ENCODE measurements at places on chromosomes 5 and 9.

GRCh38 chr5:43859309-43859708 lies 256.3 kb downstream of the NNT start:
- H3K36me3 ChIP-seq: no peaks in the 10 kb centered on the region
- H3K27me3 ChIP-seq: no peaks in the 10 kb centered on the region
- DNase-seq: no peak
- H3K4me1 ChIP-seq: no peaks in the 10 kb centered on the region
- H3K4me3 ChIP-seq: no peak overlapping the region

GRCh38 chr9:111825468-111826145 lies 30.9 kb upstream of the SHOC1 start:
- H3K27me3 ChIP-seq: no peaks in the 10 kb centered on the region
- H3K36me3 ChIP-seq: no peaks in the 10 kb centered on the region
- H3K4me3 ChIP-seq: no peak overlapping the region
- DNase-seq: no peak
- H3K4me1 ChIP-seq: no peaks in the 10 kb centered on the region
- H3K27ac ChIP-seq: no peak overlapping the region

DNA sequence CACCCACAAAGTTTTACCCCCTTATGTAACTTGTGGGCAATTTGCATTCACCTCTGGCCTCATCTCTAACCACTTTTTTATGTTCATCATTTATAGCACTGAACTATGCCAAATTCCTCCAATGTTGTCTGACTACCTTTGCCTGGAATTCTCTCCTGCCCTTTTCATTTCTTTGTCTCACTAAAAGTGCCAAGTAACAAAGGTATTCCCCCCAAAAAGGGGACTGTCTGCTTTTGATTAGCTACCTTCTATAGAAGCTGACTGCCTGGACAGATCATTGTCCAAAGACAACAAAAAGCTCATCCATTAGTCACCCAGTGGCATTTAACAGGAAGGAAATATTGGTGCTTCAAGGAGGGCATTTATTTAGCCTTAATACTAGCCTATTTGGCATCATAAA lies 189.9 kb upstream of the VCAN start:
- H3K36me3 ChIP-seq: no peaks in the 10 kb centered on the region
- no peak overlapping the region for H3K4me3 ChIP-seq
- no peaks in the 10 kb centered on the region for H3K27me3 ChIP-seq
- peaks cover 20% of the 10 kb centered on the region for H3K4me1 ChIP-seq

- DNase-seq: no peak
- H3K4me1 ChIP-seq: peaks cover 4% of the 10 kb centered on the region
- no peaks in the 10 kb centered on the region for H3K36me3 ChIP-seq
Observed at GRCh38 chr9:28774433-28775235, 1201.4 kb upstream of the C9orf72 start.

DNA sequence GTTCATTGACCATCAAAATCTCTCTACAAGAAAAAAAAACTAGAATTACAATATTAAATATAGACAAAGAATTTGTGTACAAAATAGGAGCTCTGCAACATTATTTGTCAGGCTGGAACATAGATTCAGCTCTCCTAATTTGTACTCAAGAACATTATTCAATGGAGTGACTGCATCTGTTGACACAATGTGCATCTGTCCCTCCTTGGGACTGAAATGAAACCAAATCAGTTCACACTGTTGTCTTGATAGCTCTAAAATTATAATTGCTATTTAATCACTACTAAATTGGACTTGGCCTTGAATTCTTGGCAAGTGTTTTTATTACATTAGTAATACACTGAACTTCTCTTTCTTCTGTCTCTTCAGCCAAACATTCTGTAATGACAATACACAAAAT lies 47.7 kb downstream of the FTMT start:
- no peak overlapping the region for H3K4me3 ChIP-seq
- H3K27ac ChIP-seq: no peak overlapping the region
- peaks cover 2% of the 10 kb centered on the region for H3K27me3 ChIP-seq
- H3K36me3 ChIP-seq: no peaks in the 10 kb centered on the region

- no peaks in the 10 kb centered on the region for H3K4me1 ChIP-seq
- DNase-seq: no peak
- no peak overlapping the region for H3K27ac ChIP-seq
- peaks cover 3% of the 10 kb centered on the region for H3K27me3 ChIP-seq
Observed at GRCh38 chr5:135236228-135236907, 162.7 kb downstream of the MACROH2A1 start.

GRCh38 chr9:129377181-129377580 lies 199.1 kb upstream of the IER5L start:
- no peaks in the 10 kb centered on the region for H3K36me3 ChIP-seq
- H3K4me3 ChIP-seq: no peak overlapping the region
- no peak overlapping the region for H3K27ac ChIP-seq

DNA sequence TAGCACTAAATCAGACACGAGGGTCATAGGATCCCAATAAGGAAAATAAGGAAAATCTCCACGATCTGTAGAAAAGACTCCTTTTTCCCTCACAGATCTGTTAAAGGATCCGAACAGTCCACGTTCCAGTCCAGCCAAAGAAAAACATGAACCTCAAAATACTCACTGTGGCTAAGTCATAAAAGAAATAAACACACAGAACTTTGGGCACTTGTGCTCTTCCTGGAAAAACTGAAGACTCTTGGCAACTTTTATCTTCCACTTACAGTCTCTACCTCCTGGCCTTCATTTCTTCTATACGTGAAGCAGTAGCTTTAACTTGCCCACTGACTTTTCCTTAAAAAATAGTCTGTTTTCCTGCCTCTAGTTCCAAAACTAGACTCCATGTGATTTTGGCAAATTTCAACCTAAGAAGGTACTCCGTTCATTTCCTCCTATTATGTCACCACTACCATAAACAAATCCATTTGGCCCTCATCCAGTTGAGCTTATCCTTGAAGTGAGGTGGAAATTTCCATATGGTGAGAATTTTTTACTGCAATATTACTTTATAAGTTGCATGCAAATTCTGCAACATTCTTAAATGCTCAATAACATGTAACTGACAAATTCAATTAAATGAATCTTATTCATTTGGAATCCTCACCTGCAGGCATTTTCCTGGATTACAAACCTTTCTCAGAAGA lies 5.3 kb upstream of the LHFPL2 start:
- H3K27me3 ChIP-seq: no peaks in the 10 kb centered on the region
- no peak for DNase-seq
- no peaks in the 10 kb centered on the region for H3K36me3 ChIP-seq
- peaks cover 10% of the 10 kb centered on the region for H3K4me1 ChIP-seq
- H3K4me3 ChIP-seq: no peak overlapping the region

DNA sequence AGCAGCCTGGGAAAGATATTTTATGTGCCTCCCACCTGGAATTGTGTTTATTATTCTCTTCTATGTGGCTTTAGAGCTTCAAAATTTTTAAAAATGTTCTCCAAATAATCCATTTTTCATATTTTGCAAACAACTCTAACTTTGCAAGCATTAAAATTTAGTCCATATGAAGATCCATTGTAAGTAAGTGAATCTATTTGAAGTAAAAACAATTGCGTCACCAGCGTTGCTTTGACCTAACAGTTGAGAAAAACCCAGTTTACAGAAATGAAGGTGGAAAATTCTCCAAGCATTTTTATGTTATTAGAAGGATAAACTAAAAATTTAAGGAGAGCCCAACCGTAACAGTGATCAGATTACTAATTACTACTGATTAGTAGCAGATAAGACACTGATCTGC lies 38.9 kb upstream of the TLX3 start:
- H3K27ac ChIP-seq: no peak overlapping the region
- DNase-seq: no peak
- peaks cover 5% of the 10 kb centered on the region for H3K4me1 ChIP-seq
- H3K27me3 ChIP-seq: no peaks in the 10 kb centered on the region

- no peak for DNase-seq
- H3K36me3 ChIP-seq: no peaks in the 10 kb centered on the region
- H3K27me3 ChIP-seq: no peaks in the 10 kb centered on the region
- peaks cover 4% of the 10 kb centered on the region for H3K4me1 ChIP-seq
Observed at GRCh38 chr5:18461766-18462165, 827.5 kb downstream of the TAF11L14 start.

DNA sequence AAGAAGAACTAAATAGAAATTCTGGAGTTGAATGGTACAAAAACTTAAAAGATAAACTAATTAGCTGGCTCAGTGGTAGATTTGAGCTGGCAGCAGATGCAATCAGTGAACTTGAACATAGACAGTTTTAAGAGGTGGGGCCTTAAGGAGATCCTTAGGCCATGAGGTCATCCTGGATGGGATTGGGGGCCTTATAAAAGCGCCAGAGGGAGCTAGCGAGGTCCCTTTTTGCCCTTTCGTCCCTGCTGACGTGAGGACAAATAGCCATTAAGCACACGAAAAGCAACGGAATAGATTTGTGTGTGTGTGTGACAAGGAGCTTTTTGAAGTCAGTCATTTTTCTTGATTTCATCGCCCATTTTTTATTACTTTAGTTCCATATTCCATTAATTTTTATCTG lies 83.3 kb downstream of the ZNF354C start:
- no peak overlapping the region for H3K4me3 ChIP-seq
- H3K27ac ChIP-seq: no peak overlapping the region
- no peaks in the 10 kb centered on the region for H3K36me3 ChIP-seq
- H3K4me1 ChIP-seq: peaks cover 20% of the 10 kb centered on the region

DNA sequence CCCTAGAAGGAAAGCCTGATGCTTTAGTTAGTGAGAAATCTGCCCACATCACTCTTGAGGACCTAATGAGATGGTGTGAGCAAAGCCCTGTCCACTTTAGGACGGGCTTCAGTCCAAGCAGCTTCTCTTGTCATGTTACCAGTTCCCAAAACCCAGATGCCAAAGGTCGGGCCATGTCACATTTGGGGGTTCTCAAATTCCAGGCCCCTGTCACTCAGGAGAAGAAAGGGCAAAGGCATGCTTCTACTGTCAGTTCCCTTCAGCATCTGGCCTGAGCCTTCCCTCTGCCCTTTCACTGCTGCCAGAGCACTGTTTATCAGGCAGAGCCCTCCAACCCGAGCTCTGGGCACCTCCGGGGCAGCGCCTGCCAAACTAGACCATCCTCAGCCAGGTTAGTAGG lies 556.0 kb downstream of the BNC2 start:
- DNase-seq: no peak
- no peaks in the 10 kb centered on the region for H3K27me3 ChIP-seq
- no peaks in the 10 kb centered on the region for H3K36me3 ChIP-seq
- no peak overlapping the region for H3K4me3 ChIP-seq
- H3K27ac ChIP-seq: no peak overlapping the region
- H3K4me1 ChIP-seq: peaks cover 30% of the 10 kb centered on the region

GRCh38 chr5:98938464-98938863 lies 9.7 kb upstream of the CHD1 start:
- H3K27me3 ChIP-seq: no peaks in the 10 kb centered on the region
- no peaks in the 10 kb centered on the region for H3K36me3 ChIP-seq
- H3K4me1 ChIP-seq: peaks cover 56% of the 10 kb centered on the region
- peak overlapping the region; percentile 72 for H3K4me3 ChIP-seq
- peak overlapping the region; percentile 88 for H3K27ac ChIP-seq

GRCh38 chr9:83458530-83458929 lies 79.7 kb downstream of the FRMD3 start:
- no peaks in the 10 kb centered on the region for H3K4me1 ChIP-seq
- no peak overlapping the region for H3K27ac ChIP-seq
- DNase-seq: no peak
- H3K27me3 ChIP-seq: no peaks in the 10 kb centered on the region

GRCh38 chr9:97529363-97530076 lies 28.1 kb downstream of the TMOD1 start:
- H3K36me3 ChIP-seq: no peaks in the 10 kb centered on the region
- no peaks in the 10 kb centered on the region for H3K27me3 ChIP-seq
- no peak overlapping the region for H3K4me3 ChIP-seq
- H3K27ac ChIP-seq: no peak overlapping the region

- no peak overlapping the region for H3K4me3 ChIP-seq
- no peaks in the 10 kb centered on the region for H3K4me1 ChIP-seq
- no peaks in the 10 kb centered on the region for H3K36me3 ChIP-seq
- H3K27ac ChIP-seq: no peak overlapping the region
- peaks cover 4% of the 10 kb centered on the region for H3K27me3 ChIP-seq
Observed at GRCh38 chr9:136665704-136666371, 3.1 kb downstream of the EGFL7 start.

GRCh38 chr5:57692582-57693487 lies 210.2 kb upstream of the ACTBL2 start:
- peak; percentile 32 for DNase-seq
- peaks cover 3% of the 10 kb centered on the region for H3K36me3 ChIP-seq
- H3K4me3 ChIP-seq: peak overlapping the region; percentile 60
- no peaks in the 10 kb centered on the region for H3K27me3 ChIP-seq
- peak overlapping the region; percentile 93 for H3K27ac ChIP-seq
- peaks cover 72% of the 10 kb centered on the region for H3K4me1 ChIP-seq

GRCh38 chr5:10602031-10602806 lies 38.3 kb downstream of the ANKRD33B start:
- DNase-seq: no peak
- no peaks in the 10 kb centered on the region for H3K36me3 ChIP-seq
- H3K27ac ChIP-seq: no peak overlapping the region
- no peak overlapping the region for H3K4me3 ChIP-seq
- H3K27me3 ChIP-seq: peaks cover 50% of the 10 kb centered on the region

- peaks cover 58% of the 10 kb centered on the region for H3K4me1 ChIP-seq
- H3K4me3 ChIP-seq: no peak overlapping the region
- no peak for DNase-seq
- no peaks in the 10 kb centered on the region for H3K27me3 ChIP-seq
Observed at GRCh38 chr5:143219696-143220095, 183.8 kb downstream of the NR3C1 start.

DNA sequence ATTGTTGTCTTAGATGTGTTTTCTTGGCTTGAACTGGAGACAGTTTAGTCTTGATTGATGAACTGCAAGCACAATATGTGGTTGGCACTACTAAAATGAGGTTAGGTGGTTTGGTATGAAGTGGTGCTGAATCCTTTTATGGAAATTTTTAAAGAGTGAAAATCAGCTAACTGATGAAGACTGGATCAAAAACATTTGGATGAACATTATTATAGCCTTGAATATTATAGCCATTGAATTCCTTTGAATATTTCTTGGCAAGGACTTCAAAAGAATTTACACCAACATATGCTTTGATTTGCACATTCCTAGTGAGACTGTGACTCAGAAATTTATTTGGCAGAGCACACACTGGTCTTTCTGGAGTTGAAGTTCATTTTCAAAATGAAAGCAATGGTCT lies 318.3 kb downstream of the CHSY3 start:
- no peaks in the 10 kb centered on the region for H3K4me1 ChIP-seq
- no peaks in the 10 kb centered on the region for H3K27me3 ChIP-seq
- H3K4me3 ChIP-seq: no peak overlapping the region
- DNase-seq: no peak
- no peaks in the 10 kb centered on the region for H3K36me3 ChIP-seq

GRCh38 chr9:93815135-93815534 lies 140.0 kb downstream of the BARX1 start:
- H3K4me3 ChIP-seq: no peak overlapping the region
- no peak overlapping the region for H3K27ac ChIP-seq
- H3K4me1 ChIP-seq: peaks cover 11% of the 10 kb centered on the region

GRCh38 chr9:6538666-6539071 lies 106.9 kb downstream of the GLDC start:
- H3K27me3 ChIP-seq: no peaks in the 10 kb centered on the region
- peaks cover 5% of the 10 kb centered on the region for H3K4me1 ChIP-seq
- no peak for DNase-seq
- H3K27ac ChIP-seq: no peak overlapping the region
- H3K36me3 ChIP-seq: peaks cover 3% of the 10 kb centered on the region

DNA sequence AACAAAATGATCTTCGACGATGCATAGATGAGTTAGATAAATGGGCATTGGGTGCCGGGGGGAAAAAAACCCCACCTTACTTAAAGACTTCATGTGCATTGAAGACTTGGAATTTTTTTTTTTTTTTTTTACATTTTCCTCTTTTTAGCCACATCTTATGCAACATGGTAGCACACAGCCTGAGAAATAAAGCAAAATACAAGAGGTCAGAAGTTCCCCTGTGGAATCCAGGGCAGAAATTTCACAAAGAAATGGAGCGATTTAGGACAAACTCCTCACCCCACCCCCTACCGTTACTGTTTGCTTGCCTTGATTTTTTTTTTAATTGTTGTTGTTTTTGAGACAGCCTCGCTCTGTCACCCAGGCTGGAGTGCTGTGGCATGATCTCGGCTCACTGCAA lies 153.2 kb downstream of the GOLPH3 start:
- H3K27me3 ChIP-seq: no peaks in the 10 kb centered on the region
- H3K4me1 ChIP-seq: peaks cover 28% of the 10 kb centered on the region
